ENCODE measurements at places on chromosomes 12 and 14.

GRCh38 chr14:66758031-66758613 is 250.2 kb downstream of the GPHN start:
- DNase-seq: no peak

DNA sequence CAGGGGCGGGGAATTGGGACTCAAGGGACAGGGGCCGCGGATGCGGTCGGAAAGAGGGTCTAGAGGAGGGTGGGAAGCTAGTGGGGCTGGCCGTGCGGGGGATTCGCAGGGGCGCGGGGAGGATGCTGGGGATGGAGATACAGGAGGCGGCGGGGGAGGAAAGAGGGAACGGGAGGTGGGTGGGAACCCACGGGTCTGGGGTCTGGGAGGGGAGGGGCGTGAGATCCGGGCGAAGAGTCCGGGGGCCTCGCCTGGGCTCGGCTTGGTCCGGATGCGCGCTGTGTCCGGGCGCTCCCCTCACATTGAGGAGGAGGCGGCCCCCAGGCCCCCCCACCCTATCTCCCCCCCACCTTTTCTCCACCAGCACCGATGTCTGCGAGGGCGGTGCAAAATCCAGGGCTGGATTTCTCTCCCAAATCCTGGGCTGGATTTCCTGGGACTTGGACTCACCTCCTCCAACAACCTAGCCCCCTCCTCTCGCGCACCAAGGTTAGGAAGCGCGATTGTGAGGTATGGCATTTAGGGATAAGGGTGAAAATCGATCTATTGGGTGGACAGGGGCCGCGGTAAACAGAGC is at the start of gene AGAP2:
TSS of gene AGAP2 (minus strand) at position 82 of the 577 bp plus-strand sequence. CDS start 496 bp downstream, outside the sequence.
- peak; percentile 86 for DNase-seq

DNA sequence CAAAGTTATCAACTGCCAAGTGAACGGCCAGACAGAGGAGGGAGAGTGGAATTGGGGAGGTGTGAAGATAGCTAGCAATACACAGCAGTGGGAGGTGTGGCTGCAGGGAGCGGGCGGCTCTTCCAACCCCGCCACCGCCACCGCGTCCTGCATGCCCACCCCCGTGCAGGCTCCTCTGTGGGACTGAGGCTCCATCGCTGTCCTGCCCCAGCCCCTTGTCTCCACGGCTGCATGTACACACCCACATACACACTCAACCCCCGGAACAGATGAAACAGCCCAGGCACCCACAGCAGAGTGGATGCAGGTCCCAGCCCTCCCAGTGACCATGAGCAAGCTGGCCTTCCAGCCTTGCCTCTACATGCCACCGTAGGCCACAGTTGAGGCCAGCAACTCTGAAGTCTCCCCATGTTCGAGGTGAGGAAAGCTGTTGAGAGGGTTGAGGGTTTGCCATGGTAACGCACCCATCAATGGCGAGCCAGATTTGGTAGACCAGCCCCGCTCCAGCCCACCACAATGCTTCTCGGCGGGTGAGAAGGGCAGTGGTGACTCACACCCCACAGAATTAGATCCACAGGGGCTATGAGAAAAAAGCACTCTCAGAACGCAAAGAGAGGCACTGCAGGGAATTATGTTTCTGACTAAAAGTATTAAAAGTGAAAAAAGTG is 39.3 kb downstream of the PITPNM2 start:
- DNase-seq: no peak

DNA sequence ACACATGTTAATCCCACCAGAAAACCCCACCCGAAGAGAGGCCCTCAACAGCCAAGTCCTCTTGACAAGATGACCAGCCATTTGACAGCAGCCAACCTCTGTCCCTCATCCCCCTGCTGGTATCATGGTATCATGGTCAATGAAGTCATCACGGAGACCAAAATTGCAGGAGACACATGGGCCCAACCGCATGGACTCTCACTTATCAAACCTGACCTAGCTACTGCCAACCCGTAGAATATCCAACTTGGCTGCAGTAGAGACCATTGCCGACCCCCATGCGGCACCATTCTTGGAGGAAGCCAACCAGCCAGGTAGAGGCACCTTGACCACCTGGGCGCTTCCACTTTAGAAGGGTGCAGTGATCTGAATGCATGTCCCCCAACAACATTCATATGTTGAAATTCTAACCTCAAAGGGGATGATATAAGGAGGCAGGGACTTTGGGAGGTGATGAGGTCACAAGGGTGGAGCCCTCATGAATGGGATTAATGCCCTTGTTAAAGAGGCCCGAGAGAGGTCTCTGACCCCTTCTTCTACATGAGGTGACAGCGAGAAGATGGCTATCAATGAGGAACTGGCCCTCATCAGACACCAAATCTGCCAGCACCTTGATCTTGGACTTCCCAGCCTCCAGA is 33.3 kb downstream of the DIO3 start:
- no peak for DNase-seq

- DNase-seq: no peak
These were observed at the start of gene SLC10A1 for GRCh38 chr14:69796797-69797500. TSS of gene SLC10A1 (minus strand) at chr14:69797241. CDS start at chr14:69797155, 86 bp downstream.

- no peak for DNase-seq
These were observed 180.4 kb upstream of the FKBP4 start for GRCh38 chr12:2614341-2614740.

DNA sequence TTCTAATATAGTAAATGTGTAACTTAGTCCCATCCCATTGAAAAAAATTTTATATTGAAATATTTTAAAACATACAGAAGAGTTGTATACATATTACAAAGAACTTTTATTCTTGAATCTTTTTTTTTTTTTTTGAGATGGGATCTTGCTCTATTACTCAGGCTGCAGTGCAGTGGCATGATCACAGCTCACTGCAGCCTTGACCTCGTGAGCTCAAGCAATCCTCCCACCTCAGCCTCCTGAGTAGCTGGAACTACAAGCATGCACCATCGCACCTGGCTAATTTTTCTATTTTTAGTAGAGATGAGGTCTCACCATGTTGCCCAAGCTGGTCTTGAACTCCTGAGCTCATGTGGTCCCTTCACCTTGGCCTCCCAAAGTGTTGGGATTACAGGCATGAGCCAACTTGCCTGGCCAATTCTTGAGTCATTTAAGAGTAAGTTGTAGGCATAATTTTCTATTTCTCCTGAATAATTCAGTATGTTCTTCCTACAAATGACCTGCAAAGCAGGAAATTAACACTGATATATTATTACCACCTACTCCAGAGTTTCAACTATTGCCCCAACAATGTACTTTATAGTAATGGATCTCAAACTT is 153.0 kb upstream of the BMP4 start:
- no peak for DNase-seq

DNA sequence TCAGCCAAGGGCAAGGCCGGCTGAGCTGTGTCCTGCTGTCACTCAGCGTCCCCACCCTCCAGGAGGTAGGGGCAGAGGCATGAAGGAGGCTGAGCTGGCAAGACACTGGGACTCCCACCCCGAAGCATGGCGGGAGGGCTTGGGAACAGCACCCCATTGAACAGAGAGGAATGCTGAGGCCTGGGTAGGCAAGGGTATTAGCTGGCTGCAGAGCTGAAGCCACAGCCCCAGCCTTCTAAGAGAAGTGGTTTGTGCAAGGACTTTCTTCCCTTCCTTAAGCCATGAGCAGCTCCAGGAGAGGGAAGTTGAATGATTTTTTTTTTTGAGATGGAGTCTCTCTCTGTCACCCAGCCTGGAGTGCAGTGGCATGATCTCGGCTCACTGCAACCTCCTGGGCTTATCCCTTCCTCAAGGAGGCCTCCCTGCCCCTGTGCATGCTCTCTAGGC is 6.6 kb upstream of the CFAP73 start:
- no peak for DNase-seq

DNA sequence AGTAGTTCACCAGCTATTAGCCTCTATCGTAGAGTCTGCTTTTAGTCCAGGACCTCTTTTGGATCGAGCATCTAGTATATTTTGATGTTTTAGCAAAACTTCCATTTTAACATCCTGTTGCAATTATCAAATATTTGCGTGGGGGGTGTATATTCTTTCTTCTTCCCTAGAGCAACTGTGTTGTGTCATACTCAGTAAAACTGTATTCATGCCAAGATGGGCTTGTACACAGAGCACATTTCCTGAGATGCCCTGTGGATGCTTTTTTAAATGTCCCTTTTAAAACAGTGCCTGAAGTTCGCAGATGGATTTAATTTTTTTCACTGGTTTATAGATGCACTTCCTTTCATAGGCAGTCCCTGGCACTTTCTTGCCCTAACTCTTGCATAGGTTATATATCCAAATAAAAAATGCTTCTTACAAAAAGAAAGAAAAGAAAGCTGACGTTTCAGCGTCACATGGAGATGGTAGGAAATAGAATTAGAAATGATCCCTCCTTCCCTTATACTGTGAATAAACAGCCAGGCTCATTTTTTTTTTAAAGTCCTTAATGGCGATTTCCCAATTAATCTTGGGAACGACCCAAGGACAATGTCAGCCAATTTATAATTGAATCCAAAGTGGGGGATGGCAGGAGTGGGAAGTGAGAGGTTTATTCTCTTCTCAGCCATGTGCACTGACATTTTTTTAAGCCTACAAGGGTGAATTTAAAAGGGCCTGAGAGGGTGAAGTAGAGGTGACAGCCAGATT is 247.0 kb downstream of the SLC41A2 start:
- no peak for DNase-seq

- DNase-seq: peak; percentile 22
These were observed 213.5 kb downstream of the PELI2 start for GRCh38 chr14:56331592-56332216.

- no peak for DNase-seq
These were observed 442.6 kb downstream of the DPF3 start for GRCh38 chr14:72451054-72451972.

GRCh38 chr12:77808534-77808933 is 22.2 kb upstream of the NAV3 start:
- DNase-seq: no peak

- DNase-seq: no peak
These were observed 38.7 kb downstream of the KCNH5 start for GRCh38 chr14:63006531-63006930.

Measured in SK-N-DZ (cell line).